ENCODE measurements at places on chromosomes 11 and 22.

DNA sequence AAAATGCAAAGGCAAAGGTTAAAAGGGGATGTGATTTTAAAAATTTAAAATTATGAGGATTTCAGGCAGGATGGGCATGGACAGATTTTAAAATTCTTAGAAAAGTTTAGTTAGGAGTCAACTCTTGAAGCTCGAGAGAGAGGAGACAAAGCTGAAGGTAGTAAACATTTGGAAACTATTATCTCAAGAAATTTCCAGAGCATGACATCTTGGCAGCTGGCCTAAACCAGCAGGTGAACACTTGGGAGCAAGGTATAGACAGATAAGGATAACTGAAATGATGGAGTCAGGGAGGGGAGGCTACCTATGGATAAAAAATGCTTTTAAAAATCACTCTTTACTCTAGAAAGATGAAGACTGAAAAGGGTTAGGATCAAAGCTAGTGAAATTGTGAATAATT lies 13.7 kb downstream of the POU2AF3 start:
- DNase-seq, result no peak

GRCh38 chr11:92902417-92902816 lies 67.0 kb upstream of the MTNR1B start:
- no peak for DNase-seq

GRCh38 chr11:78339945-78340344 lies 77.7 kb downstream of the GAB2 start:
- DNase-seq, result no peak

GRCh38 chr11:19846654-19847305 lies 134.1 kb downstream of the NAV2 start:
- DNase-seq, result peak; percentile 65

GRCh38 chr11:74683279-74683871 lies 47.9 kb downstream of the CHRDL2 start:
- peak; percentile 39 for DNase-seq

All from fibroblast of skin of right quadriceps (primary cell).